ENCODE measurements at places on chromosomes 16 and 17. TPM values are rescaled to one million over a fixed set of nuclear protein-coding genes. Genes with fewer than 3 reads are reported as not detected.

Gene SEZ6
- not detected for total RNA-seq

Gene SCGB1C2
- not detected for total RNA-seq

Gene CNTNAP4
- total RNA-seq, result not detected

Gene CA5A
- not detected for total RNA-seq

Gene RGS11
- 0.38 TPM for total RNA-seq

Gene CORO6
- 1.3 TPM for total RNA-seq

Gene MED1
- total RNA-seq, result 20.0 TPM
